ENCODE measurements at places on chromosomes 3 and 15.

DNA sequence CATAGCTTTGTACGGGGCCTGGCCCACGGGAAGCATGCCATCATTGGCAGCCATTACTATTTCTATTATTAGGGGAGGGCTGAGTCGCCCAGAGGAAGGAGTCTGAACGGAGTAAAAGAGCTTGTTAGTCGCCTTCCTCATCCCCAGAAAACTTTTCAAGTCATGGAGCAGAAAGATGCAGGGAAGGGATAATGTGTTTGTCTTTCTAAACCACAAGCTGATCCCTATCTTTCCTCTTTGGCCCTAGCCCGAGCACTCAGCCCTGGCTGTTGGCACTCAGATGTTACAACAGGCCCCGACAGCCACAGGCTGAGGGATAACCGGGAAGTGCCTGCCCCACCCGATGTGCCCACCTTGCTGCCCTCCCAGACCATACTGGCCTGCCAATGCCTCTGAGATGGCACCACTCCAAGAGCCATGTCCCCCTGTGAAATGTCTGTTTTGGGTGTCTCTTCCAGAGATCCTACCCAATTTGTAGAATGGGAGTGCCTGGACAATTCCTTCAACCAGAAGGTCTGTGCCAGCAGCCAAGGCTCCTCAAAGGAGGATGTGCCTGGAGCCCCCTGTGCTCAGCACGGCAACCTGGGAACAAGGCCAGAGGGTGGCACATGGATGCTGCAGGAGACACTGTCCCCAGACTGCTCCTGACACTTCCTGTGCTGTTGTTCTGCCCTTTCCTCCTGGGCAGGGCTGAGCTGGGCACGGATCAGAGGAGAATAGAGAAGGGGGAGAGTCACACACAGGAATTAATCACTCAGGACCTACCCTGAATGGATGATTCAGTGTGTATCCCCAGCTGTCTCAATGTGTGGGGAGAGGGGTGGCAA is 10.8 kb downstream of the PAK6 start:
- DNase-seq: no peak

GRCh38 chr15:36707884-36708435 is 128.5 kb downstream of the CDIN1 start:
- DNase-seq: no peak

GRCh38 chr15:62935300-62936081 is 107.1 kb upstream of the TPM1 start:
- DNase-seq: no peak

DNA sequence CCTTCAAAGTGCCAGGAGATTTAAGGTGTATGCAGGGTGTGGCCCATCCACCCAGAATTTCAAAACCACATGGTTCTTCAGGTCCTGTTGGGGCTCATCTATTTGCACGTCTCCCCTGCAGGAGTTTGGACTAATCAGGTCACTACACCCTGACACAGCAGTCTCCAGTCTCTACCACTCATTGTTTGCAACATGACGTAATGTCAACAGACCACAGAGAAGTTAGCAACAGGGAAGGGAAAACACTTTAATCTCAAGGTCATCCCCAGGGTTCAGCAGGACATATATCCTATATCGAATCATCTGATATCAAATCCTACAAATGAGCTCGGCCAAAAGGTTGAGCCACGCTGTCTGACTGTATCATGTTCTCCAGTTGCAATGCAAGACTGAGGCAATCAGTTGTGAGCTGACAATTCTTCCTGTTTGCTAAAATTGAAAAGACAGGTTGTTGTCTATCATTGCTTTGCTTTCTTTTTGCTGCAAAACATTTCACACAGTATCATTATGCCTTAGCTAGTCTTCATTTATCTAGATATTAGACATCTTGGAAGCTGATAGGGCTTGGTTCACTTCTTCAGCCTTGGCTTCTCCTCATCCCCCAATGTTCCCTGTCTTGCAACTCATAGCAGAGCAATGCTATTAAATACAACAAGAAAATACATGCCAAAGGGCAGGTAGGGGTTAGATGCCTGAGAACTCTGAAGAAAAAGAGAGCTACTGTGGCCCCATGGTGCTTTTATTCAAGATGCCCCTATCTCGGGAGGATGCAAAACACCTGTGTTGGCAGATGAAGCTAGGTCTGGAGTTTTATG is 13.4 kb upstream of the LEKR1 start:
- no peak for DNase-seq

- no peak for DNase-seq
These were observed 21.4 kb downstream of the ABI3BP start for GRCh38 chr3:100971798-100972197.

GRCh38 chr3:45978006-45978761 is 17.4 kb downstream of the FYCO1 start:
- no peak for DNase-seq

DNA sequence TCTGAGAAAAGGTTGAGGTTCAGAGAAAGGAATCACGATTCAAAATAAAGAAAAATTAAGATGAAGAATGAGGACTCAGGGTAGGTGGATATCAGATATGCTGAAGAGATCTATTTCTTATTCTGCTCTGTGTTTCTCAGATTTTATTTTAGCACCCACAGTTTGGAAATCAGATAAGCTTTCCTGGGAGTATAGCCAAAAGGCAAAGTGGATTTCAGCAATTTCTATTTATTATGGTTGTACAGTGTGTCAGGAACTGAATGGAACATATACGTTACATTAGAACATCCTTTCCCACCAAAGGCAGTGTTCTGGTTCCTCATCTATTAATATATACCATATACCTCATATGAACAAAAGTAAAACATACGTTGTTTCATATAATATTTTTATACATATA is 18.9 kb downstream of the PEX5L start:
- no peak for DNase-seq

GRCh38 chr3:113141543-113141942 is 69.8 kb upstream of the BOC start:
- DNase-seq: no peak

GRCh38 chr3:189756582-189757078 is 125.4 kb downstream of the TP63 start:
- DNase-seq: no peak

- DNase-seq: no peak
These were observed 160.4 kb upstream of the KCNH8 start for GRCh38 chr3:18987862-18988447.

DNA sequence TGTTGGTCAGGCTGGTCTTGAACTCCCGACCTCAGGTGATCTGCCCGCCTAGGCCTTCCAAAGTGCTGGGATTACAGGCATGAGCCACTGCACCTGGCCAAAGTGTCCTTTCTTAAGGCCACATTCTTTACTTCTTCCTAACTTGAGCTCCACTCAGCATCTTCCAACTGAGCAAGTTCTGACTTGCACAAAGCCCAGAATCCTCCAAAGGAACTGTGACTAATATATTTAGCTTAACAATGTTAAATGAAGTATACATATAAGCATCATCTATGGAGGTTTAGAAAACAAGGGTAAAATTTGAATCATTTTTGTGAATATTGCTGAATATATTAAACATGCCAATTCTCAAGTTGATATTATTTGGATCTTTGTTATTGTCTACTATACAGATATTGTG is 93.7 kb downstream of the SHQ1 start:
- no peak for DNase-seq

DNA sequence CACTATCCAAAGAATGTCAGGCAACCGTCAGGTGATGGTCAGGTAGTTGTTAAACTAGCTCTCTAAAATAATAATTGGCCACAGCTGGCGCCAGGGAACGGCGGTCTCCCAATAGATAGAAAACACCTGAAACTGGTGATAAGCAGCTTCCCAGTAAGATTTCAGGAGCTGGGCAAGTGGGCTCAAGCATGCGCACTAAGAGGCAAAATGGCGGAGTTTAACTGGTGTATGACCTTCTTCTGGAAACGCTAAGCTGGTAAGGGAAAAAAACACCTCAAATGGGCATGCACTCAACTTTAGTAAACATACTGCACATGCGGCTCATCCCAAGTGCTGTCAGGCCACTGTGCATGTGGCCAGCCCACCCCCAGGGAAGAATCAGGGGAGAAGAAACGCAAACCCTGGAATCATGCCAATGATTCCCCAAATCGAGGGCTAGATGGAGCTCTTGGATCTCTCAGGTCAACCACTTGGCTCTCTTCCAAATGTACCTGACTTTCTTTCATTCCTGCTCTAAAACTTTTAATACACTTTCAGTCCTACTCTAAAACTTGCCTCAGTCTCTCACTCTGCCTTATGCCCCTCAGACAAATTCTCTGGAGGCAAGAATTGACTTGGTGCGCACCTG is 195.0 kb downstream of the ZNF621 start:
- no peak for DNase-seq

DNA sequence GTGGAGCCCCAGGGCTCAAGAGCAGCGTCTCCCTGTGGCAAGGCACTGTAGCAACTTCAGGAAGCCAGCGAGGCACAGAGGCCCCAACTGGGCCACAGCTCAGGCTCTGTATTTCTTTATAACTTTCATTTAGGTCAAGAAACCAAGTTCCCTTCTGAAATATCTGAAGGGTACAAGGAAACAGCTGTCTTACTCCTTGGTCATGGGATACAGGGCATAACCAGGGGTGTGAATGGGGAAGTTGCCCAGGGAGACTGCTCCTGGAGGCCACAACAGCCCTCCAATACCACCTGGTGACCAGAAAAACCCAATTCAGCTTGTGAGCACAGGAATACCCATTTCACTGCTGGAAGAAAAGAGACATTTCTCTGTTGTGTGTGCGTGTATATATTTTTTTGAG is 13.3 kb upstream of the SPTBN5 start:
- no peak for DNase-seq

- DNase-seq: no peak
These were observed 381.2 kb upstream of the ATP11B start for GRCh38 chr3:182412066-182412465.

- DNase-seq: no peak
These were observed 170.3 kb upstream of the CGNL1 start for GRCh38 chr15:57205996-57206395.

DNA sequence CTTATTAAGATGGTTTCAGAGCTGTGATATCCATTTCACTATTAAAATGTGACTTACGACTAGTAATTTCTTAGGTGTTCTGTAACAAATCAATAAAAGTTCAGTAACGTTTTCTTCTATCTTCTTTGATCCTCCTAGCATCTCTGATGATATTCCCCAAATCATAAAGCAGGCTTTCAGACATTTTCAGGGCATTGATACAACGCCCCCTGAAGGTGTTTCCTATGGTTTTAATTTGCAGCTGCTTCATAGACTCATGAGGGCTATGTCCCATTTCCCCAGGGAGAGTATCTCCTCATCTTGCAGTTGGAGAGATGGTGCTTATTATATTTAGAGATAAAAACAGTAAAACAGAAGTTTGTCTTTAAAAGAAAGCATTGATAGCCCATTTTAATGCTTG is 246.8 kb upstream of the CNTN3 start:
- DNase-seq: no peak

GRCh38 chr15:80310776-80311175 is 58.8 kb upstream of the CTXND1 start:
- DNase-seq: no peak

DNA sequence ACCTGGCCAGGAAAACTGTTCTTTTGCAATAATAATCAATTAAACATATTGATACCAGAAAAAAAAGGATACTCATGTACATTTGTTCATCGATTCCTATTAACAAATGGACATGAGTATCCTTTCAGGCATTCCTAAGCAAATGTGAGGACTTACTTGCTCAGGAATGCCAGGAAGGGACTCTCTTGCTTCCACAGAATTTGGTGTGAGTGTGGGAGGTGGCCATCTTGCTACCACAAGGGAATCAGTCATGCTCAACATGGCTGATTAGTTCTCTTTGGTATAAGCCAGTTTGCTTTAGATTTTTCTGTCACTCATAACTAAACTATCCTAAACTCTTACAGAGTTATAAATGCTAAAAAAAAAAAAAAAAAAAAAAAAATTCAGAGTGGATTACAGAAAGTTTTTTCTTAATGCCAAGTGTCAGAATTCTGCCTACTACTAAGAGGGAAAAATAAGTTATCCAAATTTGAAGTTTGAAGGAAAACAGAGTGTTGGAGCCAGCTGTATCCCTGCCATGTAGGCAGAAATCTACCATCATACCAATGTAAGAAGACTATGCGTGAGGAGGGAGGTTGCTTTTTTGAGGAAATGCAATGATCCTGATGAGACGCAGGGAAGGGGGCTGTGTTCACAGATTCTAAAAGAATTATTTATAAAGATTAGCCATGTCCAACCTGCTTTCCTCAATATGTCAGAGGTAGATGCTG is 98.7 kb downstream of the PLD1 start:
- DNase-seq: no peak

DNA sequence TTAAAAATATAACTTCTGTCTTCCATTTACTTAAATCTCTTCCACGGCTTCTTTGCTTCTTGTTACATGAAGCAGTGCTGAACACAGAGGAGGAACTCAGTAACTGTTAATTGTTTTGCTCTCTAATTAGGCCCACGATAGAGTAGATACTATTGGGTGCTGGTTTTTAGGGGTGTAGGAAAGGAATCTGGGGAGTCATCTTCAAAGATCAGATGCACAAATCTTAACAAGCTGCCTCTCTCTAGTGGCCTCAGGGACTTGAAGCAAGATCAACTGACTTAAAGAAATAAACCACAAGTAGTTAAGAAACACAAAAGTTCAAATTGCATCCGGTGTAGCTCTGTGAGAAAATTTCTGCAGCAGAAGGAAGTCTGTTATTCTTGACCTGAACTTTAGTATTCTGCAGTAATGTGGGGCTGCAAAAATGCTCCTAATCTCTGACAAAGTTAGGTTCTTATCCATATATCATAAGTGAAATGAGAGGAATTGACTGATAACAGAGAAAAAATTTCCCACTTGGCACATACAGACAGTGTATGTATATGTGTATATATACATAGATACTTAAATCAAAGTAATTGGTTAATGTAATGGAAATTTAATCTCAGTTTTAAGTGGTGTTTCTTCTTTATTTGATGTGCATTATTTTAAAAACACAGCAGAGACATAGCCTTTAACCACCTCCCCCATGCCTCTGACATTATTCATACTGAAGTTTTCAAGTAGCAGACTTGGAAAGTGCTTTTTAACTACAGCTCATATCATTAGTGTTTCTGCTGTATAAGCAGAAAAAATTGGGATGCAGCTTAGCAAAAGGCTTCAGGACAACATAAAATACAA is 51.8 kb downstream of the CHST2 start:
- no peak for DNase-seq

GRCh38 chr15:32942401-32942841 is 224.6 kb downstream of the GREM1 start:
- DNase-seq: no peak

DNA sequence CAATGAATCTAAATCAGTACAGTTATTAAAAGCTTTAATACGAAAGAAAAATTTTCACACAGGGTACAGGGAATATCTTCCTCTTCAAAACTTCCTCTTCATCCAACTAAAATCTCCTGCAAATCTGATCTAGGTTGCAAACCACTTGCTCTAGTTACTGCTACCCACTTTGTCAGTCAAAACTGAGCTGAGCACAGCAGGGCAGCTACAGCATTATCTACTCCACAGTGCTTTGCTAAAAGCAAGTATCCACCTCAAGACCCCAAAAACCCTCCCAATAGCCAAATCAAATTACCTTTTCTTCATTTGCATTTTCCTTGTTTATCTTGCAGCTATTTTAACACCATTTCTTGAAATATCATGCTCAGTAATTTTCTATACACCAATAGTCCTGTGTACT is 14.7 kb downstream of the ZNF280D start:
- no peak for DNase-seq

- DNase-seq: no peak
These were observed 323.0 kb upstream of the CDIN1 start for GRCh38 chr15:36256404-36256807.
